ENCODE measurements at places on chromosomes 11 and 22.

DNA sequence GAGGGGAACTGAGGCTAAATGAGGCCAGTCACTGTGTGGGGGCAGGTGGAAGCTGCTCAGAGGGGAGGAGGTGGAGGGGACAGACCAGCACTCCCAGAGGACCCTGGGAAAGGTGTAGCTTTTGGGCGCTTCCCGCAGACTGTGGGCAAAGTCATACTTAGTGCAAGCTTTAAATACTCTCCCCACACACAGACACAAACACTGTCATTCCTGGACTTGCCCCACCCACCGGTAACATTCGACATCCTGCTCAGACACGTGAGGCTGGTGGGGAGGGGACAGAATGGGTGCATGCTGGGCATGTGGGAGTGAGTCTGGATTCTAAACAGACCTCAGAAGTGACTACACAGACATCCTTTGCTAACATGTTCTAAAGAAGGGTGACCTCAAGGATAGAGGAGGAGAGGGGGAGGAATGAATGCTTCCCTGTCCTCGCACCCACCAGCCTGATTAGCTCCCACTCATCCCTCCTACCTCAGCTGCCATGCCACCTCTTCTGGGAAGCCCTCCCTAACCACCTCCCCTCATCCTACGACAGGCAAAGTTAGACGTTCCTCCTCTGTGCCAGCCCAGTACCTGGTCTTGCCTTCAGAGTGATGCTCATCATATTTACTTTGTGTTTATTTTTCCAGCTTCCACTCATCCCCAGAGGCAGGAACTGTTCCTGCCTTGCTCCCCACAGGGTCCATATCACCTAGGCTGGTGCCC is 22.2 kb downstream of the TSKU start:
- no peak for DNase-seq

GRCh38 chr22:33883561-33883960 is 36.7 kb downstream of the LARGE1 start:
- DNase-seq: no peak

- DNase-seq: no peak
These were observed 803.2 kb upstream of the CCDC90B start for GRCh38 chr11:84089072-84090057.

DNA sequence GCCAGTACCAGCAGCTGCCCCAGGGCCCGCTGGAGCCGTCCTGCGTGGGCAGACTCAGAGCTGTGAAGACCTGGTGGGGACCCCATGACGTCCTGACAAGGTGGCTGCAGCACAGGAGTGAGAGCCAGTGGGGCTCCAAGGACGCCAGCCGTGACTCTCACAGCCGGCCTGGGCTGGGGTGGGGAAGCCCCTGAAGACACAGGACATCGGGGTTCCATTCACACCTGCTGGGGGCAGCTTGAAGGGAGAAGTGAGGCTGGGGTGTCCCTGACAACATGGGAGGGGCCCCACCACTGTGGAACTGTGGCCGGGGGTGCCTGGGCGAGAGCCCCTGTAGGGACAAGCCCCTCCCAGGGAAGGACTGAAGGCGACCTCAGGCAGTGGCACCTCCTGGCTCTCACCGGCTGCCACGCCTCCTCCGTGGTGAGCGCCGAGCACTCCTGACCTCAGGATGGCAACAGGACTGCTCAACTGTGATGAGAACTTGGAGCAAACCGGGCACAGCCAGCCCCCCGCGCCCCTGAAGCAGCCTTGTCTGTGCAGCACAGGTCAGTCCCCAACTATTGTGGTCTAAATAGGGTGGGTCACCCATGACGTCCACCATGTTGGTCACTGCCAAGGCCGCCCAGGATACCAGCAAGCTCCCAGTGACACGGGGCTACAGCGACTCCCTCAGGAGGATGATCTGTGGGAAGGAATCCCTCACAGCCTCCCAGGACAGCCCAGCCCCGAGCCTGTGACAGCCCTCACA is 22.7 kb upstream of the IL17REL start:
- no peak for DNase-seq

DNA sequence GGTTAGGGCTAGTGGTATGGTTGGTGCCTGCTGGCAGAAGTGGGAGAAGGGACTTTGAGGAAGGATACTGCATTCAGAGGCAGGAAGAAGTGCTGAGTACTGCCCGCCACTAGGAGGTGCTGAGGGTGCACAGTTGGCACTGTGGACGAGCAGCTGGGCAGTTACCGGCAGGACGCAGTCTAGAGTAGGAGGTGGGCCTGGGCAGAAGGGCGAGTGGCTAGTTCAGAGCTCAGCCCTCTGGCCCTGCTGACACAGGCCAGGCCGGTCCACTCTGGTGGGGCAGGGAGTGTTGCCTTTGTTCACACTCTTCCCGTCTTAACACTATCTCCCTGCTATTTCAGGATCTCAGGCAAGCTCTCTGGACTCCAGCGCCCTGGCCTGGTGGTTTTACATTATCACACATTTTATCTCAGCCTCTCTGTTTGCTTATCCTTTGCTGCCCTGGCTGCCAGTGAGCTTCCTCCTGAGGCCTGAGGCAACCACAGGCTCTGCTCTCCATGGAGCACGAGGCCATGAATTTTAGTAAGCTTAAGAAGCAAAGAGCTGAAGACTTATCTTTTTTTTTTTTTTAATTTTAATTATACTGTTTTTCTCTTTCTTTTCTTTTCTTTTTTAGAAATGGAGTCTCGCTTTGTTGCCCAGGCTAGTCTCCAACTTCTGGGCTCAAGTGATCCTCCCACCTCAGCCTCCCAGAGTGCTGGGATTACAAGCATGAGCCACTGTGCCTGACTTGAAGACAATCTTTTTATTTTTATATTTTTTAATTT is 26.9 kb downstream of the SNAP29 start:
- peak; percentile 38 for DNase-seq

- DNase-seq: no peak
These were observed 40.9 kb upstream of the PRR5 start for GRCh38 chr22:44661070-44661469.

- DNase-seq: no peak
These were observed 52.3 kb downstream of the BRD1 start for GRCh38 chr22:49775191-49775866.

All from CD4-positive, alpha-beta T cell treated with Interleukin-17A for 1 hour (primary cell).